ENCODE measurements at places on chromosomes 13 and 19.

- DNase-seq = no peak
Observed at GRCh38 chr13:106850973-106851650, 283.2 kb upstream of the ARGLU1 start.

DNA sequence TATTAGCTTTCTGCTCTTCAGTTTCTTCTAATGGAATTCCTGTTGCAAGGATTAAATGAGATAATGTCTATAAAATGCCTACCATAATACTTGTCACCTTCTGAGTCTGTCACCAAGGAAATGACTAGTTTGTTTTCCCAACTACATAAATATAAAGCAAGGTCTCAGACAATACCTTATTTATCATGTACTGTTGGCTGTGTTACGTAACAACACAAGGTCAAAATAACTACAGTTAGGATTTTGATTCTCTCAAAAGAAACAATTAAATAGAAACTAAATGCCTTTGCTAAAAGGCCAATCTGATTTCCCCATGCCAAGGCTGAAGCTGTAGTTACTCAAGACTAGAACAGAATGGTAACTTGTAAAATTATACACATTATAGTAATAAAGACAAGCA, 134.5 kb downstream of the PCDH9 start:
- no peak for DNase-seq

DNA sequence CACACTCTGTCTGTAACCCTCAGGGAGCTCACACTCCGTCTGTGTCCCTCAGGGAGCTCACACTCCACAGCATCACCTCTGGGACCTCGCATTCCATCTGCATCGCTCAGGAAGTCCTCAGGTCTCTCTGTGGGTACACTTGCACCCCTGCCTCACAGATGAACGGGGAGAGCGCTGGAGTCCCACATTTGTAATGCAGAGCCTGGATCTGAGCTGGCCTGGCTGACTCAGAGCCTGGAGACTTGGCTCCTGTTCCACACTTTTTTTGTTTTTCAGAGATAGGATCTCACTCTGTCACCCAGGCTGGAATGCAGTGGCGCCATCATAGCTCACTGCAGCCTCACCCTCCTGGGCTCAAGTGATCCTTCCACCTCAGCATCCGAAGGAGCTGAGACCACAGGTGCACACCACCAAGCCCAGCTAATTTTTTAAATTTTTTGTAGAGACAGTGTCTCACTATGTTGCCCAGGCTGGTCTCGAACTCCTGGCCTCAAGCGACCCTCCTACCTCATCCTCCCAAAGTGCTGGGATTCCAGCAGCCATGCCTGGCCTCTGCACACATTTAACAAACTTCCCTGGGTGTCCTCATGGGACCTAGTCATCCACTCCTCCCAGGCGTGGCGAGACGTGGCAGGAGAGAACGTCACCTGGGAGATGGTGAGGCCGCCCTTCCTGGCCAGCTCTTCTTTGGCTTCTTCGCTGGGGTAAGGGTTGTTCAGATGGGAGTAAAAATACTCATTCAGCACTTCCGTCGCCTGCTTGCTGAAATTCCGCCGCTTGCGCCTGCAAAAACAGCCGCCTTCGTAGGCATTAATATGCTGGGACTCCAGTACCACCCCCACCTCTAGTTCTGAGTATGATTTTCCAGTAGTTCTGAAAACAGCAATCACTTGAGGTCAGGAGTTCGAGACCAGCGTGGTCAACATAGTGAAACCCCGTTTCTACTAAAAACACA, 31.0 kb downstream of the CILP2 start:
- no peak for DNase-seq

DNA sequence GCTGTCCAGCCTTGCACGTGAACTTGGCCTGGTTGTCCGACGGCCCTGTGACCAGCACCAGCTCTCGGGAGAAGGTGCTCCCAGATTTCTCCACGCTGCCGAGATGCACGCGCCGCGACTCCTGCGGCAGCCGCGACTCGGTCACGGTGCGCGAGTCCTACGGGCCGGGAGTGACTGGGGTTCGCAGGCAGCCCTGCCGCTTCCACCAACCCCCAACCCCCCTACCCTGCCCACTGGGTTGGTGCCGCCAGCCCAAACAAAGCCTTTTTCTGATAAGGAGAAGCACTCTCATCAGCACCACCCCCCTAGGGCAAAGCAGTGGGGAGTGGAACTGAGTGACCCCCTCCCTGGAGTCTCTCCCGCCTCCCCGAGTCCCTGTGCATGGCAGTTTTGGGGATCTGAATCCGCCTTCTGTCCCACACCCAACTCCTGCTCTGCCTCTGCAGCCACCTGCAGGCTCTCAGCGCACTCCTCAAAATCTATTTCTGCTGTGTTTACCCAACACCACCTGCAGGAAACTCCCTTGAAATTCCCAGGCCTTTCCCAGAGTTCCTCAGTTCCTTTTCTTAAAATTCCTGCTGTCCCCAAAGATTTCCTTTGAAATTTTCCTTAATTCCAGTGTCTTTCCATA, 6.2 kb downstream of the NPHS1 start:
- DNase-seq = no peak

- no peak for DNase-seq
Observed at GRCh38 chr13:108528303-108528702, 101.1 kb upstream of the MYO16 start.

DNA sequence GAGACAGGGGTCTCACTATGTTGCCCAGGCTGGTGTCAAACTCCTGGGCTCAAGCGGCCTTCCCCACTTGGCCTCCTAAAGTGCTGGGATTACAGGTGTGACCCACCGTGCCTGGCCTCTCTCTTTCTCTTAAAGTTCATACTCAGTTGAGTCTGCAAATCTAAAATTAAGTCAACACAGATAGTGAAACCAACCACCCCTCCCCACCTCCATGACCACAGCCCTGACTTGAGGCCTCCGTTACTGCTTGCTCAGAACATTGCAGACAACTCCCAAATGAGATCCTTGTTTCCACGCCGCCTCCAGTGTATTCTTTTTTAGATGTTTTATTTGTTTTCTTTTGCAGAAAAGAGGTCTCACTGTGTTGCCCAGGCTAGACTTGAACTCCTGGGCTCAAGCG, 94.4 kb downstream of the CACNA1A start:
- DNase-seq = no peak

DNA sequence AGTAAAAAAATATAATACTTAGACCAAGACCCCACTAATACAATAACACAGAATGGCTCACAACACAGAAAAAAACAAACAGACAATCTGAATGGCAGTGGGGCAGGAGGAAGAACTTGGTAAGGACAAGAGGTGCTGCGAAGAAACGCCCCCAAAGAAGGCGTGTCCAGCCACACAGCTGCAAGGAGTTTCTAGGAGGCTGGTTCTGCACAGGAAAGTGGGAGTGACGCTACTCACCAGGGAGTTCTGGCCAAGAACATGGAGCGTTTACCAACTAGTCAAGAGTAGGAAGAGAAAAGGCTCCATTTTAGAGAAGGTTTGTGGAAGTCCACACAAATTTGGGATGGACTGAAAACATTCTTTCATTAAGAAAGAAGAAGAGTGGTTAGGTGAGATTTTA, 95.3 kb upstream of the SLC15A1 start:
- DNase-seq = no peak

DNA sequence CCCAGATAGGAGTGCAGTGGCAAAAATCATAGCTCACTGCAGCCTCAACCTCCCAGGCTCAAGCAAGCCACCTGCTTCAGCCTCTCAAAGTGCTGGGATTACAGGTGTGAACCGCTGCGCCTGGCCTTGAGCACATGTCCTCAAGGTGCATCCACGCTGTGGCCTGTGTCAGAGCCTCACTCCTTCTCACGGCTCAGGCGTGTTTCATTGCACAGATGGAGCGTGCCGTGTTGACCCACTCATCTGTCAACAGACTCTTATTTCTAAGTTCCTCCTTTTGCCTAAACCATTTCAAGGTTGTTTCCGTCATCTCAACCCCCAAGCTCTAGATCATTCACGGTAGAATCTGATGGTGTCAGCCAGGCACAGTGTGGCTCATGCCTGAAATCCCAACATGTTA, 28.2 kb downstream of the ATP8B3 start:
- DNase-seq = no peak

- DNase-seq = no peak
Observed at GRCh38 chr13:101845245-101846020, 393.0 kb downstream of the ITGBL1 start.

- no peak for DNase-seq
Observed at GRCh38 chr19:16372065-16372915, 47.7 kb downstream of the KLF2 start.

DNA sequence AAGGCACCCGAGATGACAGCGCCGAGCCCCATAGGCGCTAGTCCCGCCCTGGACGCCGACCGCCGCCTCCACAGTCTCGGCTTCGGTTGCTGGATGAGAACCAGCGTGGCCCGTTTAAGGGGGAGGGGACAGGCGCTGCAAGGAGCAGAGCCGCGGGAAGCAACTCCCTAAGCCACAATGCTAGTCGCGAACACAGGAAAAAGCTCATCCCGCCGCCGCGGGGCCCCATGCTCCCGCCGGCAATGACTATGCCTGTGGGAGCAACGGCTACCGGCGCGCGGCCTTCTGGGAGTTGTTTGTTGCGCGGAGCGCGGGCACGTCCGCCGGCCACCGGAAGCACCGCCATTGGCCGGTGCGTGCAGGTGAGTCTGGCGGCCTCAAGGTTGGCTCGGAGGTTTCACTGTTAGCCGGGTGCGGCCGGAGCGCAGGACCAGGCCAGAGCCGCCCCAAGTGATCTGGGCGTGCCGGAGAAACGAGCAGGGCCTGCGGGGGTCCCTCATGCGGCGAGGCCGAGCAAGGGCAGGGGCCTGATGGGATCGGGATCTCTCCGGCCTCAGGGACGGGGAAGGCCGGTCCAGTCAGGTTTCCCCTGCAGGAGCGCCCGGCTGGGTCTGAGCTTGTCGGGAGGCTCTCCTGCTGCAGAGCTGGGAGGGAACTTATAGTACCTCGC, at the start of gene ZNF544:
TSS of gene ZNF544 (plus strand) at position 330 of the 670 bp plus-strand sequence. CDS start 15,110 bp downstream, outside the sequence.
- no peak for DNase-seq

DNA sequence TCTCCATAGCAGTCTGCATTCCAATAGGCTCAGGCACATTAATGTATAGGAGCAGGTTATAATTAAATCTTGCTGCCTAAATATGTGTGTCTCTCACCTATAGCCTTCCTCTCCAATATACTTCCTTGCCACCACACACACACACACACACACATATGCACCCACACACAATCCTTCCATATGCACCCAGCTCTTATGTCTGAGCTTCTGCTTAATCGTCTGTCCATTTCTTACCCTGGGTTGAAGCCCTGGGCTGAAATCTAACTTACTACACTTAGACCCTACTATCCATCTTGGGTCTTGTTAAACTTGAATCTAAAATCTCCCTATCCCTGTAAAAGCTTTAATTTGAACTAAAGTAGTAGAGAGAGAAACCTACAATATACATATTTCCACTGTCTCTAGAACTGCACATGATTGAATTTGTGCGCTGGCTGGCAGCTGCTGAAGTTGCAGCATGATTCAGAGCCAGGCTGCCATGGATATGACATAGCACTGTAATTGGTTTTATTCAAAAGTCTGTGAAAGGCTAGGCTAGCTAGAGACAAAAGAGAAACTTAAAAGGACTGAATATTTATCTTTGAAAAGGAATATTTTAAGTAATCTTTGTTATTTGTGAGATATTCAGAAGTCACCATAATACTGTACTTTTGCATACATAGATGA, 25.7 kb upstream of the FREM2 start:
- DNase-seq = no peak

- DNase-seq = no peak
Observed at GRCh38 chr13:93467175-93467574, 240.6 kb downstream of the GPC6 start.

DNA sequence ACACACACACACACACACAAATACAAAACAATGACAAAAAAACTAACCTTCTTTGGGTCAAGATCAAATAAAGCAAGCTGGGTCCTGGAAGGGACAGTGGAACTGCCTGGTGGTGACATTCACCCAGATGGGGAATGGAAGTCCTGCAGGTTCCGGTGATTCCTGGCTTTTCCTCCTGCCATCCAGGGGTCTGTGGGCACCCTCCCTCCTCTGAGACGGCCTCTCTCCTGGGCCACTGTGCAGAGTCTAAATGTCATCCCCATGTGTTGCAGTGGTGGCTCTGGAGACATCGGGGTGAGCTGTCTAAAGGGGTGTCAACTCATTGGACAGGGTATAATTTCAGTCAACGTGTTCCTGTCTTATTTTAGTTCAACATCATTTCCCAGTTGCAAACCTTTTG, 248.2 kb downstream of the ZNF536 start:
- no peak for DNase-seq

GRCh38 chr13:59774491-59774971, 389.2 kb downstream of the DIAPH3 start:
- DNase-seq = no peak

DNA sequence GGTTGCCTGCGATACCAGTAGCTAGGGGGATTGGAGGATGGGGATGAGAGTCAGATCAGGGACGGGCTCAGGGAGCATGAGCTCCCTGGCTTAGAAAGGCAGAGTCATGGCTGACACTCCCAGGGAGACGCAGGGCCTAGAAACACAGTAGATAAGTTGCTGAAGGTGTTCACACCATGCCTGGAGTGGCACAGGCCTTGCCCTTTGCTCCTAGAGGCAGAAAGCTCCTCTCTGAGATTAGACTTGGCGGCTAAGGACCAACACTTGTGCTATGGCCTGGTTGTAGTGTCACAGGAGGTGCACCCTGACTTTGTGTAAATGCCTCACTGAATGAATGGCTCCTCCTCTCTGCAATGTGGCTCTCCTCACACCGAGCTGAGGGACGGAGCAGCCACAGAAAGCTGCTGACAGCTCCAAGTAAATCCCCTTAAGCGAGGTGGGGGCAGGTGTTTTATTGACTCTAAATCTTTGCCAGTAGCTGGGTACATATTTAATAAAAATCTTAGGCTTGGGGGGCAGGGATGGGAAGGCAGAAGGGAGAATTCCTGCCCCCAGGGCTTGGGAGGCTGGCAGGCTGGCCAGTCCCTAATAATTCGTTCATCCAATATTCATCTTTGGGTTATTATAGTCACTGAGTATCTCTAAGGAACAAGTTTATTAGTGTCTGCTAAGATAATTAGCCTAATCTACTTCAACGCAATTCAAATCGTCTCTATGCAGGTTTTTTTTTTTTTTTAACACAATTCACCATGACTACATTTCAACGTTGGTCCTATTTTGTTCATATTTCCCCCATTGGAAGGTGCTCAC, 54.9 kb downstream of the SIAH3 start:
- DNase-seq = peak; percentile 20

DNA sequence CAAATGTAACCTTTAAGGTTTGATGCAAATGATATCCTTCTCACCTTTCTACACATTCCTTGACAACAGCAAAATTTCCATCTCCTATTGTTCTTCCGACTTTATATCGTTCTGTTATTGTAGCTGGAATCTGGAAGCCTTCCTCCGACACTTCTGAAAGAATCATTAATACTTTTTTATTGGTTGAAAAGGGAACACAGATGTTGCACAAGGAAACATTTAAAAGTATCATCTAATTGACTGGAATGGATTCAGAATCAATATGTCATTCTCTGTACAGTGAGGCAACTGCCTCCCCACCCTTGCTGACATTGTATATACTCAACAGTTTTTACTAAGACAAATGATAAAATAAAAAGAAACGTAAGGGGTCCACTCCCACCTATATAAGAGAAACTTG, 295.2 kb downstream of the DCLK1 start:
- no peak for DNase-seq

DNA sequence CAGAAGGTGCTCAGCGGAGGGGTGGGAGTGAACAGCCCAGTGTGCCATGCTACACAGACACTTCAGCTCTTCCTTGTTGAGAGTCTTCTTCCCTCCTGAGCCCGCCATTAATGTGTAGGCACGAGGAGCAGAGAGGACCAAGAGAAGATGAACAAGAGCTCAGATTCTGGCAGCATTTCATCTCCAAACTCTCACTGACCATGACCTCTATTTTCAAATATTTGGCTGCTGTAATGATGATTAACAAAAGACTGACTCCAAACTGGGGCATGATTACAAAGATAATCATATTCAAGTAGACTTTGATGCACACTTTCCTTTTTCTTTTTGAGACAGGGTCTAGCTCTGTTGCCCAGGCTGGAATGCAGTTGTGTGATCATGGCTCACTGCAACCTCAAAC, 236.5 kb downstream of the DCLK1 start:
- DNase-seq = no peak
